Activated CD4-positive, CD25-positive, alpha-beta regulatory T cell treated with anti-CD3 and anti-CD28 coated beads, Interleukin-2, amount 50 U/mL, for 72 hours (primary cell): ENCODE measurements at places on chromosomes 5 and 9.

- DNase-seq: no peak
Observed at GRCh38 chr5:150408231-150408943, 4.3 kb downstream of the CD74 start.

GRCh38 chr5:111743988-111744387, 13.0 kb downstream of the NREP start:
- DNase-seq: no peak

DNA sequence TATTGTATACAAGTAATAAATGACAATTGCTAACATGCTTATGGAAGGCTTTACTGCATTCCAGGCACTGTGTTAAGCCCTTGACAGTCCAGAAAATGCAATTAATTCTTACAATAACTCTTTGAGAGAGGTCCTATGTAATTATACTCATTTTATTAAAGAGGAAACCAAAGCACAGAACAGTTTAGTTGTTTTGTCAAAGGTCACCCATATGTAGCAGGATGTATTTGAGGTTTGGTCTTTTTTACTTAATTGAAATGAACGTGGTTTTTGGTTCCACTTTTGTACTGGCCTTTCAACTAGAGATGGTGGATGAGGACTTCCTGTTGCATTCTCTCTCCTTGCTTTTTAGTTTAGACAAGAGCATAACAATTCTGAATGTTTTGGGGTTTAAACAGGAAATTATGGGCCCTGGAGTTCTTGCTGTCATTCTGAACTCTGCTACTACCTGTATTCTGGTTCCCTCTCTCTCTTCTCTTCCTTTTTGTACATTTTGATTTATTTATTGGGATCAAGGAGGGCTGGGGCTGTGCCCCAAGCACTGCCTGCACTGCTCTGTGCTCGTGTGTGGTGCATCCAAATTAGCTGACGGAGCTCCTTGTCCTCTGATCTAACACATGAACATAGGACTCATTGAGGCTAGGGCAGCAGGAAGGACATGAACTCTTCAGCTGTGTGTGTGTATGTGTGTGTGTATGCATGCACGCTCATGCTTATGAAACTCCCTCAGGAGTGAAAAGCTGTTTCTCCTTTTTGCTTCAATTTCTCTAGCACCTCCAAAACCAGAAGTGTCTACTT, 47.4 kb downstream of the SLC28A3 start:
- no peak for DNase-seq

GRCh38 chr9:112037281-112038016, 137.6 kb downstream of the SUSD1 start:
- DNase-seq: peak; percentile 49

GRCh38 chr5:162624110-162624509, 556.5 kb downstream of the GABRG2 start:
- DNase-seq: no peak

DNA sequence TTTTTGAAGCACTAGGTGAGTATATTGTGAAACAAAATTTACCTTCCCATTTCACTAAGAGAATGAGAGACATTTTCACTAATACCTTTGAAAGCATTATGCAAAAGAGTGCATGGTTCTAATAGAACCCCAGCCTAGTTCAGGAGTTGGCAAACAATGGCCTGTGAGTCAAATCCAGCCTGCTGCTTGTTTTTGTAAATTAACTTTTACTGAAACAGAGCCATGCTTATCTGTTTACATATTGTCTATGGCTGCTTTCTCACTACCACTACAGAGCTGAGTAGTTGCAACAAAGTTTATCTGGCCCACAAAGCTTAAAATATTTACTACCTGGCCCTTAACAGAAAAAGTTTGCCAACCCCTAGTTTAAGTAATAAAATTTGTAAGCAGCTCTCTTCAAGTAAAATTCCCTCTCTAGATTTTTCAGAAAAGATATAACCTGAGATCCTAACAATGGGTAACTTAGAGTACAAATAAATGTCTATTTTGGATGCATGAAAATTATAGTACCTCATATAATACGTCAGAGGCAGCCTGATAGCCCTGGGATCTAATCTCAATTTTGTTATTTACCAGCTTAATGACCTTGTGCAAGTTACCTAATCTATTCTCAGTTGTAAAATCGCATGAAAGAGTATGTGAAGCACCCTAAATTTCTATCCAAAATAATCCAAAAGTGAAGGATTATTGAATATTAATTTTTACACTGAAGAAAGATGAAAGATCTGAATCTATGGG, 50.7 kb upstream of the ARL15 start:
- DNase-seq: no peak

- no peak for DNase-seq
Observed at GRCh38 chr9:34378376-34379060, 1.8 kb upstream of the MYORG start.

DNA sequence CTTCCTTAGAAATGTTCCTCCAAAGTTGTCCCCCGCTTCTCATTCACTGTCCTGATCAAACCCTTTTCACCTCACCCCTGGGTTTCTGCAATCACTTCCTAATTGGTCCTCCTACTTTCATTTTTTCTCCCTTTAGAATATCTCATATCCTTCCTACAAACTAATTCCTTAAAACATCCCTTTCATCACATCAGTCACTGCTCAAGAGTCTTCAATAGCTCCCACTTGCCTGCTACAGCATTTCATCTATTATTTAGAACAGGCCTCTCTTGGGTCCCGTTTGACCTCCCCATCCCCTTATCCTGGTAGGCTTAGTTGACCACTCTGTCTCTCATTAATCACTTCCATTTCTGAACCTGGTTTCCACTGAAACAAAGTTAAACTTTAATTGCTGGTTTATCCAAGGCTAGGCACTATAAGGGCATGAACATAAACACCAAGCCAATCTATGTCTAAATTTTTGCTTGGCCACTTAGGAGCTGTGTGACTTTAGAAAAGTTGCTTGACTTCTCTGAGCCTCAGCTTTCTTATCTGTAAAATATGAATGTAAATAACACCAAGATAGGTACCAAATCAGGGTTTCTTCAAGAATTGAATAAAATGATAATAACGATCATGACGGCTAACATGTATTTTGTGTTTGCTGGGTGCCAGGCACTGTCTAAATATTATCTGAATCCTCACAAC, 202.1 kb upstream of the WWC1 start:
- no peak for DNase-seq

DNA sequence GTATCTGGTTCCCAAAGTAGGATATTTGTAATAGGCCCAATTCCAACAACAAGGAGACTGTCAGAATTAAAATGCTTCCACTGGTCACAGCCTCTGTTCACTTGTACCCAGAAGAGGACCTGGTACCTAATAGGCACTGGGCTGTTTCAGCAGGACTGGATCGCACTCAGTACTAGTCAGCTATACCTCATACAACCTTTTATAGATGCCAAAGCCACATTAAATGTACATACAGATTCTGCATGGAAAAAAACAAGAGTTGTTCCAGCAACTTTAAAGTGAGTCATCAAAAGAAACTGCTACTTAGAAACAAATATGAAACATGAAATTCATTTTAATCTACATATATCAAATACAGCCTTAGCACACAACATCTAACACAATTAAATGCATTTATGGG, 87.5 kb downstream of the GPR21 start:
- no peak for DNase-seq

DNA sequence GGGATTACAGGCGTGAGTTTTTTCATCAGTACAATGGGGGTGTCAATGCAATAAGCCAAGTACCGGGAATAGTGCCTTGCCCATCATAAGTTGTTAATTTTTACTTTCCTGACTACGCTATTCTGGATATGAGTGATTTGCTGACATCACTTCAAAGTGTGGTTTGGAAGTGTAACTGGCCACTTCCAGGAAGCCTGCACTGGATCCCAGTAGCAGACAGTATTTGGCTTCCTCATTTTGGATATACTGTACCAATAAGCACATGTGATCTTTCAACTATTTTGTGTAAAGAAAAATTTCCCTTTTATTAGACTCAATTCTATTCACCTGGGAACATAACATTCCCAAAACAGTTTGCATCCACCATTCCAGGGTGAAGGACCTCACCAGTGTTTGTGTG, 417.7 kb upstream of the KLF4 start:
- DNase-seq: no peak

DNA sequence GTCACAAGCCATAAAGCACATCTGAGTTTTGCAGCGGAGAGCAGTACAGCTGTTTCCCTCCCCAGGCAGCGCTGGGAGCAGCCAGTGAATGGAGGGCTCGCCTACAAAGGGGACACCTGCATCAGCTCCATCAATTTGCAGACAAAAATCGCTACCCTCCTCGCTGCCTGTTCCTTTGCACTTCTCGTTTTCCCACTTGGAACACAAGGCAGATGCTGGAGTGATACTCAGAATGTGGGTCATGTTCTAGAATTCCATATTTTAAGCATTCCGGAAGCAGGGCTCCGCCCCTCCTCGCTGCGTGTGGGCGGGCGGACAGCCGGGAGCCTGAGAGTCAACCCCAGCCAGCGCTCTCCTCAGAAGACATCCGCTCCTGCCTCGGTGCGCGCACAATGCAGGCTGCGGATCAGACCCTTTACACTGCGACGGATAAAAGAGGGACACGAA, 92.1 kb downstream of the LMNB1 start:
- DNase-seq: no peak

GRCh38 chr5:88660264-88660946, 222.6 kb downstream of the MEF2C start:
- no peak for DNase-seq

DNA sequence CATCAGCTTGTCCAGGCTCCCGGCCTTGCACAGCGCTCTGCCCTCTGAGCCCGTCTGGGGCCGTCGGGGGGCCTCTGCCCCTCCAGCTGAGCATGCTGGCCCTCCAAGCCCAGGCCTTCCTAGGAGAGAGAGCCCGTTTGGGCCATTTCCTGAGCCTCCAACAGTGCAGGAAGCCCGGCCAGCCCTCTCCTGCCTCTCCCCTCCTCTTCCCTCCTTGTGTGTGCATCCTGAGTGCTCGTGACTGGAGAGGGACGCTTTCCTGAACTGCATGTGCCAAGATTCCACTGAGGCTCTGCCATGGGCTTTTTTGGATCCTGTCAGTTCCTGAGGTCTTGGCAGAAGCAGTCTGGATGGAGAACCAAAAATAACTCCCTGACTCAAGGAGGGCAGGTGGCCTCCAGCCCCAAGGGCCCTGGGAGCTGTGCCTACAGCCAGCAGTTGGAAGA, 15.6 kb downstream of the OLFM1 start:
- DNase-seq: no peak

DNA sequence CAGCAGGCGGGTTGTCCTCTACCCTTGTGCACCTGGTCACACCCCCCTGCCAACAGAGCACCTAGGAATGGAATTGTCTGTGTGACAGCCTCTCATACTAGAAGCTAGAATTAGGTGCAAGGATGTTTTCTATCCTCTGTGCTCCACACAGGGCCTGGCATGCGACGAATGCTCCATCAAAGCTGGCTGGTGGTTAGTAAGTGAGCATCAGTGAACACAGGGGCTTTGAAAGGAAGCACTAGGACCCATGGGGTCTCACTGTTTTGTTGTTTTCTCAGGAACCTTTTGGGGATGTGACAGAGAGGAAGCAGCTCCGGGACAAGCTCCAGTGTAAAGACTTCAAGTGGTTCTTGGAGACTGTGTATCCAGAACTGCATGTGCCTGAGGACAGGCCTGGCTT, 32.3 kb downstream of the GALNT12 start:
- no peak for DNase-seq

- DNase-seq: no peak
Observed at GRCh38 chr9:115208501-115208900, 90.5 kb upstream of the TNC start.

GRCh38 chr5:37774912-37775483, 64.8 kb downstream of the GDNF start:
- peak; percentile 32 for DNase-seq

DNA sequence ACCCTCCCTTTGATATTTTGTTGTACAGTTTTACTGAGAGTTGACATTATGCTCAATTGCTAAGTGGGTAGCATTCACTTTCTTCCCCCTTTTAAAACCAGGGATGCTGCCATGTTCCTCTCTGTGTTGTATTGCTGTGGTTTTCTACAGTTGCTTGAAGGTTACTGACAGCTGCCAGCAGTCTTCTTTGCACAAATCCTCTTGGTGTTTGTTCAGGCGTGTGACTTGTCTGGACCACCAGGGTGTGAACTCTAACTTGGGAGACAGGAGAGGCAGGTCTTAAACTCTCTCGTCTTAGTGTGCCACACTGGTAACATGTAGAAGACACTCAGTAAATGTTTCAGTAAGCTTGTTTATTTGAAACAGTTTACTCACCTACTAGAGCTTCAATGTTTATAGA, 25.1 kb downstream of the SLC44A1 start:
- no peak for DNase-seq

- no peak for DNase-seq
Observed at GRCh38 chr9:15101095-15101494, 190.9 kb upstream of the FREM1 start.

DNA sequence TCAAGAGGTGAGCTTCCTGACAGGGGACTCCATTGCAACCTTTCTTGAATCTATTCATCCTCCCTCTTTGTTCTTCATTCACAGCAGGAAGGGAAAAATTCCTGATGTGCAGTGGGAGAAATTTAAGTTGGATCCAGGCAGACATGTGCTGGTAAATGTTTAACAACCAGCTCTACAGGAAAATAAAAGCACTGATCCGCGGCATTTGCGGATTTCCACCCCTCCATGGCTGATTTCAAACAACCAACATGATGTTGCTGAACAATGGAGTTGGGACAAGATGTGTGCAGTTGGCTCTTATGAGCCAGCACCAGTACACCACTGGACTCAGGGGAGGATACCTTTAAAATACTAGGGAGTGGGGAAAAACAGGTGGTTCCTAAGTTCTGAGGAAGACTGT, 47.0 kb downstream of the SPRY4 start:
- DNase-seq: no peak

- DNase-seq: no peak
Observed at GRCh38 chr5:160470437-160471361, 49.0 kb downstream of the PTTG1 start.
